Smooth muscle cell of the umbilical artery (primary cell): ENCODE measurements at places on chromosomes 4 and X. TPM values are rescaled to one million over a fixed set of nuclear protein-coding genes. Genes with fewer than 3 reads are reported as not detected.

GLRA2 gene
- not detected in 2 replicates for total RNA-seq

TLR1 gene
- total RNA-seq: 0.59 and 0.60 TPM in 2 replicates

CT47A7 gene
- not detected in 2 replicates for total RNA-seq

TCEAL5 gene
- not detected in 2 replicates for total RNA-seq

AKAP4 gene
- not detected in 2 replicates for total RNA-seq

RHOXF1 gene
- not detected in 2 replicates for total RNA-seq

DKC1 gene
- 36.2 and 53.6 TPM in 2 replicates for total RNA-seq

DUX4 gene
- not detected in 2 replicates for total RNA-seq

TMA16 gene
- 33.3 and 40.8 TPM in 2 replicates for total RNA-seq

F8A2 gene
- not detected in 2 replicates for total RNA-seq

HERC6 gene
- 4.8 and 5.1 TPM in 2 replicates for total RNA-seq

PCDH19 gene
- 0.69 and 1.2 TPM in 2 replicates for total RNA-seq

MAP7D3 gene
- total RNA-seq: 7.1 and 15.7 TPM in 2 replicates

ADH1B gene
- total RNA-seq: 0.09 and 0.30 TPM in 2 replicates

HS3ST1 gene
- under 0.01 and 2.1 TPM in 2 replicates for total RNA-seq

ERAS gene
- total RNA-seq: not detected in 2 replicates

SCRG1 gene
- 3.3 and 8.3 TPM in 2 replicates for total RNA-seq

MMRN1 gene
- total RNA-seq: 0.42 and 1.2 TPM in 2 replicates

DCK gene
- 14.3 and 20.7 TPM in 2 replicates for total RNA-seq

SLC16A2 gene
- total RNA-seq: 13.1 and 14.3 TPM in 2 replicates

PLCXD1 gene
- 6.2 and 27.5 TPM in 2 replicates for total RNA-seq

XAGE1A gene
- not detected in 2 replicates for total RNA-seq

GATA1 gene
- total RNA-seq: not detected in 2 replicates

NUDT11 gene
- 8.0 and 10.7 TPM in 2 replicates for total RNA-seq

ZNF280C gene
- 2.4 and 4.1 TPM in 2 replicates for total RNA-seq

DKK2 gene
- total RNA-seq: 0.92 and 1.8 TPM in 2 replicates

MAGEE2 gene
- total RNA-seq: not detected in 2 replicates

ACE2 gene
- total RNA-seq: 0.05 TPM in 1 of 2 replicates, not detected in the other

PRKG2 gene
- total RNA-seq: under 0.01 and 0.05 TPM in 2 replicates

SLITRK2 gene
- total RNA-seq: not detected in 2 replicates

P2RY10 gene
- total RNA-seq: not detected in 2 replicates

CXCL3 gene
- total RNA-seq: 6.5 and 11.9 TPM in 2 replicates

POU3F4 gene
- total RNA-seq: not detected in 2 replicates

GC gene
- total RNA-seq: not detected in 2 replicates

SERTM2 gene
- 0.05 and 1.5 TPM in 2 replicates for total RNA-seq

DUSP9 gene
- total RNA-seq: not detected in 2 replicates

ITM2A gene
- total RNA-seq: not detected in 2 replicates

TSPAN7 gene
- total RNA-seq: not detected in 2 replicates

MAGED1 gene
- 207 and 208 TPM in 2 replicates for total RNA-seq

PNMA6A gene
- total RNA-seq: 2.0 and 3.9 TPM in 2 replicates

TLR7 gene
- total RNA-seq: not detected in 2 replicates

PALLD gene
- 213 and 236 TPM in 2 replicates for total RNA-seq

NEUROG2 gene
- not detected in 2 replicates for total RNA-seq

TDO2 gene
- total RNA-seq: 5.4 and 13.7 TPM in 2 replicates

DCTD gene
- 106 and 135 TPM in 2 replicates for total RNA-seq

EIF2S3 gene
- total RNA-seq: 185 and 271 TPM in 2 replicates

NDP gene
- total RNA-seq: under 0.01 and 1.4 TPM in 2 replicates

CCDC160 gene
- 0.18 and 0.30 TPM in 2 replicates for total RNA-seq

IL15 gene
- 6.0 and 8.3 TPM in 2 replicates for total RNA-seq

TMEM156 gene
- 2.1 and 6.5 TPM in 2 replicates for total RNA-seq

PNMA5 gene
- total RNA-seq: not detected in 2 replicates

DMRTC1 gene
- not detected in 2 replicates for total RNA-seq

FOXP3 gene
- 0.05 TPM in 1 of 2 replicates, not detected in the other for total RNA-seq

AGTR2 gene
- not detected in 2 replicates for total RNA-seq

SAT1 gene
- 115 and 131 TPM in 2 replicates for total RNA-seq

SH3RF1 gene
- total RNA-seq: 14.6 and 39.8 TPM in 2 replicates

USP27X gene
- 3.6 TPM in 2 replicates for total RNA-seq

TKTL2 gene
- total RNA-seq: not detected in 2 replicates
